ENCODE measurements at places on chromosomes 12 and 14. TPM values are rescaled to one million over a fixed set of nuclear protein-coding genes. Genes with fewer than 3 reads are reported as not detected.

The CARMIL3 gene
- total RNA-seq: not detected

The NRIP2 gene
- 0.59 TPM for total RNA-seq

The PARP2 gene
- 8.0 TPM for total RNA-seq

The BMP4 gene
- total RNA-seq: 6.8 TPM

The TEX52 gene
- not detected for total RNA-seq

The BEGAIN gene
- not detected for total RNA-seq

The CCNK gene
- 28.6 TPM for total RNA-seq

The IL23A gene
- total RNA-seq: not detected

The PKP2 gene
- total RNA-seq: 0.29 TPM

The ANP32D gene
- not detected for total RNA-seq

The CKAP4 gene
- 184 TPM for total RNA-seq

The C3AR1 gene
- 0.72 TPM for total RNA-seq

The ADAMTS20 gene
- not detected for total RNA-seq

The RFX4 gene
- not detected for total RNA-seq

The PIK3C2G gene
- total RNA-seq: not detected

The SLC6A15 gene
- total RNA-seq: under 0.01 TPM

Measured in osteoblast (primary cell).